CD4-positive, alpha-beta T cell treated with Interleukin-15 for 1 hour (primary cell): ENCODE measurements at places on chromosomes 3 and 15.
A peak's percentile ranks its signal among the peaks of the same experiment; 100 is the strongest.

DNA sequence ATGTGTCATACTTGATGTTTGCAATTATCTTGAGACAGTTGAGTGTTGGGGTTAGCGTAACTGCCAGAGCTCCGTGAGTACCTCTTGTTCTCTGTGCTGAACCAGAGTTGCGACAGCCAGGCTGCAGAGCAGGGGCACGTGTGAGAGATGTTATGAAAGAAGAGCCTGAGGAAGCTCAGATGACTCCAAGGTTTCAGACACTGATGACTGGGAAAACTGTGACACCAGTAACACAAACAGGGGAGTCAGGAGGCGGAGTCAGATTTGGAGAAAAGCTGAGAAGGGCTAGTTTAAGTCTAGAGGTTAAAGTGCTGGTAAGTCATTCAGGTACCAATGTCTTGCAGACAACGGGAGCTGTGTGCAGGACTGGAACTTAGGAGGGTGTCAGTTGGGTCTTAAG is 45.0 kb downstream of the BLM start:
- peak; percentile 68 for DNase-seq

DNA sequence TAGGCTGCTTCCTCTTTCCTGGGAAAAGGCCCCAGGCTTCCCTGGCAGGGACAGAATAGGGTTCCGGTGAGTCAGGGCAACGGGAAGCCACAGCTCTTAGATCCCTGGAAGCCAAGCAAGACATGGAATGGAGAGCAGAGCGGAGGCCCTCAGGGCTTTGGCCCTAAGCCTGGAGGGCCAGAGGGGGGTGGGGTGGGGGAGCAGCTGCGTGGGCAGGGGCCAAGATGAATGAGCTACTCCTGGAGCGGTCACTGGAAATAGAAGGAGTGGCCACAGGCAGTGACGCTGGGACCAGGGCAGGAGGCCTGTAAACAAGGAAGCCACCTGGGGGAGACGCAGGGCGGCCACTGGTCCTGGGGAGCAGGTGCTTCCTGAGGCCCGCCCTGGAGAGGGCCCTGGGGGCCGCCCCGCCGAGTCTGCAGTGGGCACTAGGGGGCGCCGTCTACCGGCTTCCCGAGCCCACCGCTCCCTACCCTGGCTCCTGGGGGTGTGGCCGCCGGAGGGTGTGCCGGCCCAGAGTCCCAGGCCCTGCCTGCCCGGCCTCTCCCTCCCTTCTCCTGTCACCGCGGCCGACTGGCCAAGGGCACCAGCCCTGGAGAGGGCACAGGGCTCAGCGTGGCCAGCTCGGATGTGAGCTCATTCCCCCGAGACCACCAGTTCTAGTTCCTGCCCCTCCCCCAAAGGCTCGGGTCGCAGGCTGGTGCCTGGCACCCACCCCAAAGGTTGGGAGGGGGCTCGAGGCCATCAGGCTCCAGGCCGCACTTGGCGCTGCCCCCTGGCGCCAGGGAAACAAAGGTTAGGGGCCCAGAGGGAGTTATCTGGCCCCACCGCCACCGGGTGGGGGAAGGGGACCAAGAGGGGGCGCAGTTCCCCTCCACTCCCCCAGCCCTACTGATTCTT is 12.1 kb downstream of the VPS18 start:
- peak; percentile 83 for DNase-seq

DNA sequence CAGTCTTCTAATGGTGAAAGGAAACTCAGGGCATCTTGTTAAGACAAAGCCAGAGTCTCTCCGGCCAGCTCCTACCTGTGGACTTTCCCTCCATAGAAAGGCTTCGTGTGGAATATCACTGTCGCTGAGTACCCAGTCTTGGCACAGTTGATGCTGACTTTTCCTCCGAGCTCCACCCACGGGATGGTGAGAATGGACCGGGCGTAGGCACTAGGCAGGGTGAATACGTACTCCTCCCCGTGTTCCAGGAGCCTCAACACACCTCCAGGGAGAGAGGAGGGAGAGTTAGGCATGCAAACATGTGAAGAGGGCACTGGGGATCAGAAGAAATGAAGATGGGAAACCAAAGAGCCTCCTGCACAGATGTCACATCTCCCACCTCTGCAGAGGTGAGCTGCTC is 138.0 kb downstream of the STT3B start:
- no peak for DNase-seq

DNA sequence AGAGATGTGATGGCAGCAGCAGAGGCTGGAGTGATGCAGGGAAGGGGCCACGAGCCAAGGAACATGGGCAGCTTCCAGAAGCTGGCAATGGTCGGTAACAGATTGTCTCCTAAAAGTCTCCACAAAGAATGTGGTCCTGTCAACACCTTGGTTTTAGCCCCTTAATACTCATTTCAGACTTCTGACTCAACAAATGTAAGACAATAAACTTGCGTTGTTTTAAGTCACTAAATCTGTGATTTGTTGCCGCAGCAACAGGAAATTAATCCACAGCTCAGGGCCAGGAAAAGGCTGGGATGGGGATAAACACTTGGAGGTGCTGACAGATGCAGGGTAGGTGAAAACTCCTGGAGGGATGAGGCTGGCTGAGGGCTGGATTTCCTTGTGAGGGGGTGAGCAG is 69.9 kb downstream of the OXNAD1 start:
- no peak for DNase-seq

DNA sequence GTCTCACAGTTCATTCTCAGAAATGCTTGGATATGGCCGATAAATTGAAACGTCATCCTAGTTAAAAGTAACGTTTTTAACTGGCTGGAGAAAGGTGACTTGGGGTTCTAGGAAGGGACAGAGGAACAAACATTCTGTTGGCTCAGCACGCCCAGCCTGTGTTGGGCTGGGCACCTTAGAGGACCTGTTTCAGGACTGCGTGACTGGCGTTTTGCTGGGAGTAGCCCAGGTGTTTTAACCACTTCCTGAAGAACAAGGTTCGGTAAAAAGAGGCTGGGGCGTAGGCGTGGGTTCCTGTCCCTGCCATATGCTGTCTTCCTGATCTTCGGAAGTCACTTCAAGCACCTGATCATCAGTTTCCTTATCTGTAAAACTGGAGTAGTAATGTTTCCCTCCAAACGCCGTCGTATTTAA is 1.1 kb upstream of the TLNRD1 start:
- peak; percentile 61 for DNase-seq

- DNase-seq, result no peak
Measured at GRCh38 chr15:83504365-83504764, 57.2 kb downstream of the SH3GL3 start.

DNA sequence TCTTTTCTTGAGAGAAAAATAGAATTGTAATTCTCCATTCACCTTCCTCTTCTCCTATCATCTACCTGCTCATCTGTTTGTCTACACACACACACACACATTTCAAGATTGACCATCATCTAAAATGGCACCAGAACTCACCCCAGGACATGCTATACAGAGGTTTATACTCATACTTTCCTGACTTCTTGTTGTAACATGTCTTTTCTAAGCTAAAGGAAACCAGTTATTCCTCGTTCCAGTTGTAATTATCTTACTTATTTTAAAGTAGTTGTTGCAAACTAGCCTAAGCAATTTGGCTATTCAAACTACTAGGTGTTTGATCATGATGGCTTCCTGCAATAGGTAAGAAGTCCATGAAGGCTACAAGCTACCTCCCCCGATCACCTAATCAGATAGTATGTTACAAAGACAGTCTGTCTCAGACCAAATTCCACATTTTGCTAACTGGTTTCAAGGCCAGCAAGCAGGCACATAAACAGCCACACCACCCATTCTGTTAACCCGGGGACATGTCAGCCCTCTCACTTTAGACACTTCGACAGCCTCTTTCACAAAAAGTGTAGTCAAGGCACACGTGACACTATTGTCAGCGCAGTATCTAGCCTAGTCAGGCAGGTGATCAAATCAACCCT is 189.7 kb downstream of the SHQ1 start:
- no peak for DNase-seq

DNA sequence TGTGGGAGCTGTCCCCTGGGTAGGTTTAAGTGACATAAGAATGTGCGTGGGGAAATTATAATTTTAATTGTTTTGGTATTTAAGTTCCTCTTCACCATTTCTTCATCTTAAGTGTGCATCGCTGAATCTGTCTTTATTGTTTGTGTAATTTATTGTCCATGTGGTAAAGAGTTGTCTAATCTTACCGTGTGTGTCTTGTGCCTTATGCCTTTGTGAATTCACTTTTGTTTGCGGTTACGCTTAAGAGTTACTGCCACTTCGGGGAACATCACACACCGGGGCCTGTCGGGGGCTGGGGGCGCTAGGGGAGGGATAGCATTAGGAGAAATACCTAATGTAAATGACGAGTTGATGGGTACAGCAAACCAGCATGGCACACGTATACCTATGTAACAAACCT is 767 bp downstream of the WDR48 start:
- no peak for DNase-seq

DNA sequence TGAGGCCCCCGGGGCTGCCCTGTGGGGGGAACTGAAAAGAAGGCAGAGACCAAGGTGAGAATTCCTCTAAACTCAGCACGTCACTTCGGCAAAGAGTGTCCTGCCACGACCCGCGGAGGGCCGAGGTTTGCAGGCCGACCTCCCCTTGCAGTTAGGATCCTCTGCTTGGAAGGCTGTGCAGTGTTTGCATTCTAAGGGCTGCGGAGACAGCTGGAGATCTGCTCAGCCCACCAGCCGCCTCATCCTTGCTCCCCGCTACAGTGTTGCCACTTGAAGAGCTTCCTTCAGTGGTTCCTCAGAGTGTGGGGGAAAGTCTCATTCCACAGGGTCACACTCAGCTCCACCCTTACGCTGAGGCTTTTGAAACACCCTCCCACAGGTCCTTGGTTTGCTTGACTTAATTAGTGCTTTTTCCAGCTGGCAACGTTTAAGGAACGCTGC is 10.8 kb downstream of the SLC51A start:
- DNase-seq, result no peak

DNA sequence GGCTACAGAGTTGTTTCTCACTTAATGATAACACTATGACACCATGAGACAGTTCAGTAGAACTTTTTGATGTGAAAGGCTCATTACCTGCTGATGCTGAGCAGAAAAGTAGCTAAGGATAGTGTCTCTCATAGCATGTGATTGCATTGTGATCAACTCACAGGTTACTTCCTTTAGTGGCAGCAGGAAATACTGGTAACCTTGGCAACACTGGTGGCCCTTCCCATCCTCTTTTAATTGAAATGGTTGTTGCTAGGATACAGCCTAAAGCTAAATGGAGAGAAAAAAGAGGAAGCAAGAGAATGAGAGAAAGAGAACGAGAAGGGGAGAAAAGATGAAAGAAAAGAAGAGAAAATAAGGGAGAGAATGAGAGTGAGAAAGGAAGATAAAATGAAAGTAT is 204.7 kb upstream of the GAP43 start:
- no peak for DNase-seq

DNA sequence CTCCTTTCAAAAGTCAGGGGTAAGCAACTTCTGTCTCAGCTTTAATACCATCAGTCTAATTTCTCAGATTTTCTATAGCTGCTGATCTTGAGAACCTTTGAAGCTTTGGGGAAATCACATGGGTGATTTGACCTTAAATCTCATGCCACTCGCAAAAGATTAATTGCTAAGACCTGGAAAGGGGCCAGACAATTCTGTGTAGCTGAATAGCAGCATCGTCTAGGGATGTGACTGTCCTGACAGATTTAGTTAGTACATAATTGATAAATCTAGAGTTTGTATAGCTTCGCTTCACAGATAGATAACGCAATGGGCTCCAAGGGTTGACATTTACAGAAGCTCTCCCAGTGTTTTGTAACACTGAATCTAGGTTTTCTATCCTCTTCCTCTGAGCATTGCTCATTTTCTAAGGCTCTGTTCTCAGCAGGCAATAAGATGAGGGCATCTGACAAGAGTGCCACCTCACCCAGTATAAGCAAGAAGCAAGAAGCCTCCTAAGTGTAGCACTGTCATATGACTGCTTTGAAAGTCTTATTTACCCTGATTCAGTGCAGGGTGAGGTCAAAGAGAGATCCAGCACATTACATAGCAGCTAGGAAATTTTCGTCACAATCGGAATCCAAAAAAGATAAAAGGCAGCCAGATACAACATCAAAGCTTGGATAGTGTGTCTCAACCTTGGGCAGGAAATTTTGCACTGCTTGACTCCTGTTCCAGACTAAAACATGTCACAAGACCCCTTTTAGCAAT is 47.7 kb upstream of the DUT start:
- DNase-seq, result no peak

DNA sequence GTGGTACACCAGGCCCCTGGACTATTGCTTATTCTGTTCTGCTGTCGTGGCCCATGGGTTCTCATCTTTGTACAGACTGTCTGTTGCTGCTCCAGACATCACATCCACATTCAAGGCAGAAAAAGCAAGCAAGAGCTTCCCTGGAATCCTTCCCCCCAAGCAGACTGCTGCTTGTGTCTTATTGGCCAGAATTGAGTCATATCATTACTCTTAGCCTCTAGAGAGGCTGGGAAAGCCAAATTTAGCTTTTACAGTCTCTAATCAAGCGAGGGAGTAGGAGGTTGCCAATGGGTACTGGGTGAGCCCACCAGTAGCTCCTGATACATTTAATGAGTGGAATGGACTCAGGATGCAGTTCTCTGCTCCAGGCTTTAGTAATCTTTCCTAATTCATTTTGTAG is 39.4 kb downstream of the RAB6B start:
- DNase-seq, result no peak

DNA sequence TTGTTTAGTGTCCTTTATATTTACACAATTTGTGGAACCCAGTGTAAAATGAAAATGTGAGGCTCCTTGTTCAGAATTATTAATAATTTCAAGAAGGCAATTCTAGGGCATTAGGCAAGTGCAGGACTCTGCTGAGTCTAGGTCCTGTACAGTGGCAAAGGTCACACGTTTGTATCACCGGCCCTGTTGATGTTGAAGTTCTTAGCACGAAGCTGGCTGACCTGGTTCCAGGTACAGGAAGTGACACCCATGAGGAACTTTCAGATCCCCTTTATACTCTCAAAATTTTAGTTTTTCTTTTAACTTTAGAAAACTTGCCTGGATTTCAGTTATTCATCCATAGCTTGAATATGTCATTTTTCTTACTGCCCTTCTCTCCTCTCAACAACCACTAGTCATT is 349.4 kb downstream of the CNTN6 start:
- DNase-seq, result no peak

- no peak for DNase-seq
Measured at GRCh38 chr15:28950916-28951315, 65.1 kb downstream of the APBA2 start.

GRCh38 chr3:130473416-130473815 is 43.6 kb upstream of the COL6A6 start:
- no peak for DNase-seq

GRCh38 chr15:52651868-52652267 is 27.3 kb downstream of the ATOSA start:
- DNase-seq, result peak; percentile 46

- DNase-seq, result no peak
Measured at GRCh38 chr15:66847565-66847991, 145.5 kb downstream of the SMAD6 start.

DNA sequence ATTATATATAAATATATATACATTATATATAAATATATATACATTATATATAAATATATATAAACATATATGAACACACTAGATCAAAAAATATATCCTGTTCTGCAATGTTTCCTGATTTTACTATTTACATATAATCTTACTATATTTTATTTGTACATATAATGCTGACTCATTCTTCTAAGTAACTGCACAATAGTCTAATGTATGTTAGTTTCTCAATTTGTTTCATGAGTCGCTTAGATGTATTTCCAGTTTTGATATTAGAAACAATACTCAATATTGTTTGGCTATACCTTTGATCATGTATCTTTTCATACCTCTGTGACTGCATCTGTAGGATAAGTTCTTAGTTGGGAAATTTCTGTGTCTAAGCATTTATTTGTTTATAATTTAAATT is 669.9 kb upstream of the CCDC54 start:
- no peak for DNase-seq
